NCI-H187 treated with DMSO at 0.1 percent for 48 hours (cell line): ENCODE measurements at places on chromosomes 11 and 22.

GRCh38 chr11:125274309-125274708 is 109.8 kb downstream of the PKNOX2 start:
- DNase-seq = no peak

DNA sequence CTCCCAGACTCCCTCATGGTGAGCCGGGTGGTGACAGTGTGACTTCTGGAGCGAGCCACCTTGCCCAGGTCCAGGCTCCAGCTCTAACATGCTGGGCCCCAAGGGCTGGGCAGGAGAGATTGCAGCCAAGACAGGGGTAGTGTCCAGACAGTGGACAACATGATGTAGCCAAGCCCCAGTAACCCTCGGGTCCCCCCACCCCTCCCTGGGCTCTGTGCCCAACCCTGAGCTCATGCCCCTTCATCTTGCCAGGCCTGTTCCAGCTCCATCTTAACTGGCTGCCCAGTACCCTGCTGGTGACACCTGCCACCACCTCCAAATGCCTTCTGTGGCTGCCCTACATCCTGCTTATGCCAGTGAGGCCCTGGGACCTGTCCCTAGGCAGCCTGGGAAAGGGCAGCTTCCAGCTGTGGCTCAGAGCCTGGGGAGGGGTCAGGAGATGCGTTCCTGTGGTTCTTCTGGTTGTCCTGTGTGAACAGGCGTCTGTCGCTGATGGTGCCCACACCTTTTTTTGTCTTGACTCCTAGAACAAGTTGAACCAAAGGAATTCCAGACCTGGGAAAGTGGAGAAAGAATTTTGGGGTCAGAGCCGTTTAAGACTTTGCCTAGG is 12.5 kb upstream of the SYT12 start:
- DNase-seq = no peak

DNA sequence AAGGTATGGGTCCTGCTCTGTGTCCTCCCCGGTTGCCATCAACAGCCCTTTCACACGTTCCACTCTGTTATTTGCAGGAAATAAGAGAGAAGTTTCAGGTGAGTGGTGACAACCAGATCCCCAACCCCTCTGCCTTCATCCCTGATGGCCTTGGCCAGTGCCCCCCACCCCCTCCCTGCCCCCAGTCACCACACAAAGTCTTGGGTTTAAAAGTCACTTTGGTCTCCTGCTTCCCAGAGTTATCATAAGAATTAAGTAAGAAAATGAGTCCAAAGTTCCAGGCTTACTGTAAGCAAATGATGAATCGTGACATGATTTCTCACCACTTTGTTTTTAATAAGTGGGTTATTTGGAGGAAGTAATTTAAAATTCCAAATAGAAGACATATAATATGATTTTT is 9.2 kb upstream of the OAF start:
- no peak for DNase-seq

DNA sequence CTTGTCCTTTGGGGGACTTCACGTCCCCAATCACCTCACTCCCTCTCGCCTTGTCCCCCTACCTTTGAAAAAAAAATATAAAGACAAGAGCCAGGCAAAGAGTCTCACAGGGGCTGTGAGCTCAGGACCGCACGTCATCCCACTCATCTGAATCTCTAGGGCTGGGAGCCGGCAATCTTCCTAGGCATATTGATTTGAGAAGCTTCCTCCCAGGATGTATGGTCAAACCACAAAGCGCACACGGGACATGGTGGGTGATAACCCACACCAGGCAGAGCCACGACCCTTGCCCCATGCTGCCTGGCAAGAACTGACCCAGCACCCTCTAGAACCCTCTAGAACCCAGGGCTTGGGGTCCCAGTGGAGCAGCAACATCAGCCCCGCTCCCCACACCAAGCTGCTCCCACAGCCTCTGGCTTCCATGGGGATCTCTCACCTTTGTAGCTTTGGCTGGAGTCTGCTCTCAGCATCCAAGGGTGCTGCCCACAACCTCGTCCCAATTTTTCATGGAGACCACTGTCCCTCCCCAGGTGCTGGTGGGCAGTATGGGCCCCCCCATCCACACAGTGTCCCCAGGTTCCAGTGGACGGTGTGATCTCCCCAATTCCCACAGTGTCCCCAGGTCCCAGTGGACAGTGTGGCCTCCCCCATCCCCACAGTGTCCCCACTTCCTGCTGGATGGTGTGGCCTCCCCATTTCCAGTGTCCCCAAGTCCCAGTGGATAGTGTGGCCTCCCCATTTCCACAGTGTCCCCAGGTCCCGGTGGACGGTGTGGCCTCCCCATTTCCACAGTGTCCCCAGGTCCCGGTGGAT is 85.2 kb upstream of the FGF3 start:
- no peak for DNase-seq

DNA sequence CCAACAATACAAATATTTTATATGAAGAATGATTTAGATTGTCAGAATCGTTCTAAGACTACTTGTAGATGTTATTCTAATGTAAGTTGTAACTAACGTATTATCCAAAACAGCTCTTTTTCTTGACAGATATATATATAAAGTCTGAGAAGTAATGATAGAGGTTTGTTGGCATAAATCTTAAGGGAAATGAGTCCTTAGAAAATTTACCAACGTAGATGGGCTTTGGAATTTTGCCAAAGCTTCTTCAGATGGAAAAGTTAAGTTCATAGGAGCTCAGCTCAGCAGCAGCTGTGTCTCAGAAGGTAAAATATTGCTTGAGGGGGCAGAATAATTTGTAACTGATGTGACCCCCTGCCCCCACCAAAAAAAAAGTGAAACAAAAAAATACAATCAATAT is 66.7 kb downstream of the BID start:
- no peak for DNase-seq

GRCh38 chr22:17314487-17314886 is 54.8 kb upstream of the CECR2 start:
- no peak for DNase-seq

DNA sequence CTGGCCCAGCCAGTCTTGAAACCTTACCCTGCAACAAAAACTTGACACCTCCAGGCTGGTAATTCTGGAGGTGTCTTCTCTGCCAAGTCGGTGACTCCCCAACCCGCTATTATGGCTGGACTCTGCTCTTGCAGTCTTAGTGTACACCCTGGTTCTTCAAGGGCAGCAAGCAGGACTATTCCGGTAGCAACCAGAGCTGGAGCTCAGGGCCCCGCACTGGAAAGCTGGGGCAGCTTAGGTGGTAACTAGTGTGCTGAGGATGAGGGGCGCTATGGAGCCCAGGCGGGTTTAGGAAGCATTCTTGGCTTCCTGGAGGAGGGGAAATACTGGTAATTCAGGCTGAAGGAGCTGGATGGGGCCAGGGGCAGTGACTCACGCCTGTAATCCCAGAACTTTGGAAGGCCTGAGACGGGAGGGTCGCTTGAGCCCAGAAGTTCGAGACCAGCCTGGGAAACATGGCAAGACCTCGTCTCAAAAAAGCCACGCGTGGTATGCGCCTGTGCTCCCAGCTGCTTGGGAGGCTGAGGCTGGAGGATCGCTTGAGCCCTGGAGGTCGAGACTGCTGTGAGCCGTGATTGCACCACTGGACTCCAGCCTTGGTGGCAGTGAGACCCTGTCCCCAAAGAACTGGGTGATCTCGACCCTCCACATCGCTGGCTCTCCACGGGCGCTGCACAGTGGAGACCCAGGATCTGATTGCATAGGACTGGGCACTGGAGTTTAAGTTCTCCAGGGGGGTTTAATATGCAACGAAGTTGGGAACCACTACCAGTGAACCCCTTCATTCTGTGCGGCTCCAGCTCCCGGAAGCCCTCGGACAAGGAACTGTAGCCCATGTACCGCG is 10.6 kb upstream of the AIFM3 start:
- no peak for DNase-seq

DNA sequence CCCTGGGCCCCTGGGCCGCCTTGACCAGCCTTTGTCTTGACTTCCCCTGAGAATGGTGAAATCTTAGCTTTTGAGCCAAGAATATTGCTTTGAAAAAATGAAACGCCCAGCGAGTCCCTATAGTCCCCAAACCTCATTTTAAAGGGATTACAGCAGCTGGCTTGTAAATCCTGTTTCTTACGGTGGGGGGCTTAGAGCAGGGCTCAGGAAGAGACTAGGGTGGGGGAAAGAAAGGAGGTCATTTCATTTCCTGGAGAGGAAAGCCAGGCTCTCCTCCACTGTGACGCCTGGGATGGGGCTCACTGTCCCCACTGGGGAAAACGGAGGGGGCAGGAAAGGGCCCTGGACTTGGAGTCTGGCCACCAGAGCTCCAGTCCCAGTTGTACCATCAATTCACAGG is 72.2 kb upstream of the ALX4 start:
- no peak for DNase-seq

DNA sequence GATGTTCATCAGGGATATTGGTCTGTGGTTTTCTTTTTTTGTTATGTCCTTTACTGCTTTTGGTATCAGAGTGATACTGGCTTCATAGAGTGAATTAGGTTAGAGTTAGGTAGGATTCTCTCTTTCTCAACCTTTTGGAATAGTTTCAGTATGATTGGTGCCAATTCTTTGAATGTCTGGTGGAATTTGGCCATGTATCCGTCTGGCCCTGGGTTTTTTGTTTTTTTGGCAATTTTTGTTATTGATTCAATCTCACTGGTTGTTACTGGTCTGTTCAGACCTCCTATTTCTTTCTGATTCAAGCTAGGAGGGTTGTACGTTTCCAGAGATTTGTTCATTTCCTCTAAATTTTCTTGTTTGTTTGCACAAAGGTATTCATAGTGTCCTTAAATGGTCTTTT is 54.4 kb downstream of the ATXN10 start:
- no peak for DNase-seq

DNA sequence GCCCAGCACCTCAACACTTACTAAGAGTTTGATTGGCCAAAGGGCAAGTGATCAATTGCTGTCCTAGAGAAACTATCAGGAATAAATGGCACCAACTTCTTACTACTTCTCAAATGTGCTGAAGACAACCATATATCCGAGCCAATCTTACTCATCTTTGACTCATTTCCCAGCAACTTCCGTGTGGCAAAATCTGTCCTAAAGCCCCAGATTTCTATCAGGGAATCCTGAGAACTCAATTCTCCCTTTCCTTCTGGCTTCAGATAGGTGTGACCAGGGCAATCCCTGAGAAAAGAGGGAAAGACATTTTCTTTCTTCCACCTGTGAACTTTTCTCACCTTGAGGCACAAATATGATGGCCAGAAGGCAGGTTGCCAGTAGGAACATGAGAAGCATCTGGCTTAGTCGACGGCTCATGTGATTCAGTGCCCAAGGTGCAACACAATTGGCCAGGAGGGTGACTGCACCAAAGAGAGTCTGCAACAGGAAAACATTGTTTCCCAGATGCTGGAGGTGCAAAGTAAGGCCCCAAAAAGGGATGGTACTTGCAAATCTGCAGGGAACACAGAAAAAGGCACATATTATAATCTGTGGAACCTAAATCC is 21.8 kb upstream of the SLC22A24 start:
- no peak for DNase-seq

GRCh38 chr11:85464283-85464682 is 162.9 kb downstream of the DLG2 start:
- DNase-seq = no peak

DNA sequence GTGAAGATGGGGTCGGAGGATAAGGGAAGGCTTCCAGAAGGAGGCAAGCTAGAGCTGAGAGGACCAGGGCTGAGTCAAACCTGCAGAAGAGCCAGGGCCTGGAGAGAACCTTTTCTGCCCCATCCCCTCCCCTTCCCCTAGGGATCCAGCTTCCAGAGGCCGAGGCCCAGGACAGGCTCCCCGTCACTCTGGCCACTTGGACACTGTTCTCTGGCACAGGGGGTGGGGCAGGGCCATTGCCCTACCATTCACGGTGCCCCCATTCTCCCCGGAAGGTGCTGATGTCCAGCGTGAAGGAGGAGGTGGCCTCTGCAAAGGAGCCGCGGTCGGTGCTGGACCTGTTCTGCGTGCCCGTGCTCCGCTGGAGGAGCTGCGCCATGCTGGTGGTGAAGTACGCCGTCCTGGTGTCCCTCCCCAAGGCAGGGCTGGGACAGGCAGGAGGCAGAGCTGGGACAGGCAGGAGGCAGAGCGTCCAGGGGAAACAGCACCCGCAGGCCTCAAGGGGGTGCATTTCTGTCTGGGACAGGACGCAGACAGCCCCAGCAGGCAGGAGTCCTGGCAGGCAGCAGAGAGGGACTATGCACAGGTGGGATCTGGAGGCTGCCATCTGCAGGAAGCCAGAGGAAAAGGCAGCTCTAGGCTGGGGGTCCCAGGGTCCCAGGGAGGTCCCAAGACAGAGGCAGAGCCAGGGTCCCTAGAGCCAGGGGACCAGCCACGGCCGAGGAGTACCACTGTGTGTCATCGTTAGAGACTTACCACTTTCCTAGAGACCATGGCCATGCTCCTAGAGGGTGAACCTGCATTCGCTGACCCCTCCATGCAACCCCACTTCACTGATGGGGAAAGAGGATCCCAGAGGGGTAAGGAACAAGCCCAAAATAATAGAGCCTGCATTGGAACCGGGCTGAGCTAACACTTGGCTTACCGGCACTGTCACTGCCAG is 25.8 kb upstream of the SLC22A12 start:
- DNase-seq = no peak

DNA sequence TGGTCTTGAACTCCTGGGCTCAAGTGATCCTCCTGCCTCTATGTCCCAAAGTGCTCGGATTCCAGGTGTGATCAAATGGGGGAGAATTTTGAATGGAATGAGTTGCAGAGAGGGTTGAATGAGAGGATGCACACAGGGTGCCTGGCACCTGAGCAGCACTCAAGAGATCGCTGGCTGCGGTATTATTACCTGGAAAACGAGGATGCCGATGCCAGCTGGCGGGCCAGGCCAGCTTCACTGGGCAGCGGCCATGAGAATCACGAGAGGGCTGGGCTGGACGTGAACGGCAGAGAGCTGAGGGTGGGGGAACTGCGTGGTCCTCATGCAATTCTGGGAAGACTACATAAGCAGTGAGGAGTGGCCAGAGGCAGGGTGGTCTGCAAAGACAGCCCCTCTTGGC is 2.9 kb downstream of the MGAT3 start:
- DNase-seq = no peak

- DNase-seq = no peak
These were observed 130.4 kb downstream of the CHST1 start for GRCh38 chr11:45535033-45535432.
